HEK293T (cell line): ENCODE measurements at places on chromosomes 6 and 20.

DNA sequence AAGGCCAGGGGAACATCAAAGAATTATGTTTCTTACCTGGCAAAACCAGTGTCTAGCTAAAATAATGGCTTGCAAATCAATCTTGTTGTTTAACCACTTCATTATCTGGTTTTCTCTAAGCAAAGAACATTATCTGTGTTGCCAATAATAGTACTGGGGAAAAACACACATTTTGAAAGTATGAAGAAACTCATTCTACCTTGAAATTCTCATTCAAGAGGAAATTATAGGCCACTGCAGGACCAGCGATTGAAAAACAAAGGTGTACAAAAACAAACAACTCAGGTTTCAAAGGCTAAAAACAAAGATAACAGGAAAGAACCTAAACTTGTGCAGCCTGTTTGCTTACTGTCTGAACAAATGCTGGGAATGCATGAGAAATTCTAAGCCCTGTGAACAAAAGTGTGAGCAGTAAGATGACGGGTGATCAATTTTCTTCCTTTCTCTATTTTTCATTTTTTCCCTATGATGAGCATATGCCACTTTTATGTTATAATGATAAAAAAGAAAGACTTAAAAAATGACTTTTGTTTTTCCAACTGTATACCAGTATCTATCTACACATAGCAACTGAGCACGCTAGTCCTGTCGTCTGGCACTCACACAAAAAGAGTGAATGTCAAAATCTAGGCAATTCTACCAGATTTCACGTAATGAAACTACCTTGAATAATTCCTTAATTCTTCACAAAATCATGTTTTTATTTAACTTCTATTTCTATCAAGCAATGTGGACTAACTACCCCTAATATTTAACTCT lies 117.9 kb downstream of the SGK1 start:
- no peak for DNase-seq

DNA sequence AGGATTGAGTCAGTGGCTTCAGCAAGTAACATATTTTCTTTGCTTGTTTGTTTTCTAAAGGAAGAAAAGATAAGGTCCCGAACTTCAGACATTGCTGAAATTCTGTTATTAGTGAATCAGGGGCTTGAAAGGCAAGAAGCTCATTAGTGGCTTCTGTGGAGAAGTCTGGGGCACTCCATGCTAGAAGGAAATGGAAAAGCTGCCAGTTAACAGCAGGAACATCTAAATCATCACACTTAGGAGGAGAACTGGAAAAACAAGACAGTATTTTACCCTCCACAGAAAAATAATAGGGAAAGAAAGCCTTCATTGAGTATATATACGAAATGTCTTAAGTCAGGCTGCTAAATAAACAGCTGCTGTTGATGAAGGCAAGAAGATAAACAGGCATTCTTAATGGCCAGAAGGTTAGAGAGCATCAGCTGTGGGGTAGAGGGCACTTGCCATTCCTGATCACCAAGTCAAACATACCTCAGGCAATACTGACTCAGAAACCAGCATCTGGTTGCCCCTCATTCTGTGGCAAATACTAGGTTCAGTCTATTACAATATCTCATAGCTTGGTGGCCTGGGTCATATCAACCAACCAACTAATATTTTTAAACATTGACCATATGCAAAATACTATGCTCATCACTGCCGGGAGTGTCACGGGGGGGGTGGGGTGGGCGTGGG lies 143.2 kb upstream of the TENT5A start:
- DNase-seq: no peak

- DNase-seq: no peak
Measured at GRCh38 chr6:38150021-38150420, 330.5 kb downstream of the ZFAND3 start.

- no peak for DNase-seq
Measured at GRCh38 chr20:12241065-12241464, 323.4 kb downstream of the BTBD3 start.

GRCh38 chr6:76451926-76452709 lies 379.7 kb upstream of the IMPG1 start:
- DNase-seq: no peak

GRCh38 chr6:106300944-106301343 lies 24.6 kb downstream of the ATG5 start:
- no peak for DNase-seq

- no peak for DNase-seq
Measured at GRCh38 chr6:142551274-142551811, 249.5 kb downstream of the ADGRG6 start.

GRCh38 chr20:37280403-37280802 lies 9.1 kb upstream of the MANBAL start:
- no peak for DNase-seq

- DNase-seq: no peak
Measured at GRCh38 chr6:170542031-170542719, 10.9 kb downstream of the PSMB1 start.

DNA sequence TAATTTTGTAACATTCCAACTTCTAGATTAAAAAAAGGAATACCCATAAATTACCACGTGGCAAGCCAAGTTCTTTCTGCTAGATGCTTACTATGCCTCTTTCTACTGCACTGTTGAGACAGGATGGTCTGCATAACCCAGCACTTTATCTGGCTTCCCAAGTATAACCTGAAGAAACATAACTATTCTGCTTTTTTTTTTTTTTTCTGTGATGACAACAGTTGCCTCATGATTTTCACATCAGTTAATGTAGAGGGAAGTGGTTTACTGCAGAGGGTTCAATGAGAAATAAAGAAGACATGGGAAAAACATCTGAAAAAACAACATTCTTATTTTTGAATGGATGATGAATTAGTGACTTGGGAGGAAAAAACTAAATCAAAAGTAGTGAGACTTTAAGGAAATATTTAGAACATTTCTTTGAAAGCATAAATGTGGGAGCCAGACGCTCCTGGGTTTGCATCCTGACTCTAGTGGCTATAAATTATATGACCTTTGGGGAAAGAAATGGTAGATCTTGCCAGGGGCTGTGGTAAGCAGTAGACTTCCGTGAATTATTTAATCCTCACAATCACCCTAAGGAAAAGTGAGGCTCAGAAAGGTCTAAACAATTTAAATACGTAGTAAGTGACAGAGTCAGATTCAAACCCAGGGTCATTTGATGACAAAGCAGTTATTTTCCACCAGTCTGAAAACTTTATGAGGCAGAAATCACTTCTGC lies 230.7 kb downstream of the PHACTR1 start:
- DNase-seq: no peak

DNA sequence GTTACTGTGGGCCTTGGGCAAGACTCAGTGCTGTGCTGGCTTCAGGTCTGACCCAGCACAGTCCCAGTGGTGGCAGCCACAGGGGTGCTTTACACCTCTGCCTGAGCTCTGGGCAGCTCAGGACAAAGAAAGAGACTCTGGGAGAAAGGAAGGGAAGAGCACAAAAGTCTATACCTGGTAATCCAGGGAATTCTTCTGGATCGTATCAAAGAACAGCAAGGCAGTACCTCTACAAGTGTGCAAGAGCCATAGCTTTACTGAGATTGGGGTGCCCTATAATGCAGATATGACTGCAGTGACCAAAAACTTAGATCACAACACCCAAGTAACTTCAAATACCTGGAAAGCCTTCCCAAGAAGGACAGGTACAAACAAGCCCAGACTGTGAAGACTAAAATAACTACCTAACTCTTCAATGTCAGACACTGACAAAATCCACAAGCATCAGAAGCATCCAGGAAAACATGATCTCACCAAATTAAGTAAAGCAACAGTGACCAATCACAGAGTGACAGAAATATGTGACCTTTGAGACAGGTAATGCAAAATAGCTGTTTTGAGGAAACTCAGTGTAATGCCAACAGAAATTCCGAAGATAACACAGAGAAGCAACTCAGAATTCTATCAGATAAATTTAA lies 47.9 kb upstream of the LIN28B start:
- DNase-seq: no peak

- no peak for DNase-seq
Measured at GRCh38 chr6:169886631-169887227, 135.3 kb downstream of the ERMARD start.

DNA sequence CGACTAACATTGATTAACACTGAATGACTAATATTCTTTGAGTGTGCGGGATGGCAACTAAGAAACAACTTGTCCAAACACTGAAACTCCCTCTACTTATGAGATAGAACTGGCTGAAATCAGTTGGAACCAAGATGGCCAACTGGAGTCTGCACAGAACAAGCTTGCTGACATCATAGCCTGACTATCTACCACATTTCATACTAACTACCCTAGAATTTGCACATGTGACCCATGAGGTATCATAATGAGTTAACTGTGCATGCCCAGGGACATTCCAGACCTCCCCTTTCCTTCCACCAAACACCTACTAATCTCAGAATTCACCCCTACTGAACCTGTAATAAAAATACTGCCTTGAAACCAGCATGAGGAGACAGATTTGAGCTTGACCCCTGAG lies 43.2 kb downstream of the PHIP start:
- no peak for DNase-seq

- DNase-seq: no peak
Measured at GRCh38 chr6:148565321-148565926, 181.4 kb upstream of the UST start.

- DNase-seq: peak; percentile 51
Measured at GRCh38 chr6:158040051-158040803, 58.6 kb downstream of the SYNJ2 start.

GRCh38 chr6:124885171-124885570 lies 77.1 kb upstream of the RNF217 start:
- no peak for DNase-seq

DNA sequence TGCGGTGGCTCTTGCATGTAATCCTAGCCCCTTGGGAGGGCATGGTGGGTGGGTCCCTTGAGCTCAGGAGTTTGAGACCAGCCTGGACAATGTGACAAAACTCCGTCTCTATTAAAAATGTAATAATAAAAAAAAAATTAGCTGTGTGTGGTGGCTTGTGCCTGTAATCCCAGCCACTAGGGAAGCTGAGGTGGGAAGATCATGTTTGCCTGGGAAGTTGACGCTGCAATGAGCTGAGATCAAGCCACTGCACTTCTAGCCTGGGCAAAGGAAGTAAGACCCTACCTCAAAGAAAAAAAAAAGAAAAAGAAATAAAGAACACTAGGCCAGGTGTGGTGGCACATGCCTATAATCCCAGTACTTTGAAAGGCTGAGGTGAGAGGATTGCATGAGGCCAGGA lies 4.5 kb upstream of the SAMHD1 start:
- DNase-seq: no peak

DNA sequence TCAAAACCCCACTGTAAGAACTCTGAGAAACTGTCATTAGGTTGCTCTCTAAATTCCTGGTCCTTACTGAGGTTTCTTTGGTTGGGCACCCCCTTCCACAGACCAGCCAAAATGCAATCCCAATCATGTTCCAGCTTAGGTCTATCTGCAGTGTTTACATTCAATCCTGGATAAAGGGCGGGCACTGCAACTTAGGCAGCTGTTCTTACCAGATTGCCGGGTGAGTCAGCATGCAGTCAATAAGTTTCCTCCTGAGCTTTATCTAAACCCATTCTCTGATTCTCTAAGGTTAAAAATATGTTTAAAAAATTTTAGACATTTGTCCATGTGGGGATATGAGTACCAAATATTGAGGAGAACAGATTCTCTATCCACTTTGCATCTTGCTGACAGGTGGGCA lies 197.8 kb downstream of the HAO1 start:
- DNase-seq: no peak

DNA sequence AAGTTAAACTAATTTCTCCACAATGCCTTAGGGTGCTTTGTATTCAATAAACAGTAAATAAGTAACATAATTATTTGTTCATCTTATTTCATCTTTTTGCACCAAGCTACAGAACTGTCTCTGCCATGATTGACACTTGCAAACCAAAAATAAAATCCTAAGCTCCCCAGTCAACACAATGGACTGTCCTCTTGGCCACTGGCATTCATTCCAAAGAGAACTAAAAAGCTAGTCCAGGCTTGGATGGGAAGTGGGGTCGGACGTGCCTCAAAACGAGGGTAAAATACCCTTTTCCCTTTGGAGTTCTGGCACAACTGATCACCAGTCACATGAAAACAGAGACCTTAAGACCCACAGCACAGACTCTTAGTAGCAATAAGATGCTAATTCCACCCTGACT lies 66.4 kb upstream of the THBS2 start:
- DNase-seq: no peak

- DNase-seq: no peak
Measured at GRCh38 chr20:47124181-47124717, 229.6 kb downstream of the EYA2 start.

DNA sequence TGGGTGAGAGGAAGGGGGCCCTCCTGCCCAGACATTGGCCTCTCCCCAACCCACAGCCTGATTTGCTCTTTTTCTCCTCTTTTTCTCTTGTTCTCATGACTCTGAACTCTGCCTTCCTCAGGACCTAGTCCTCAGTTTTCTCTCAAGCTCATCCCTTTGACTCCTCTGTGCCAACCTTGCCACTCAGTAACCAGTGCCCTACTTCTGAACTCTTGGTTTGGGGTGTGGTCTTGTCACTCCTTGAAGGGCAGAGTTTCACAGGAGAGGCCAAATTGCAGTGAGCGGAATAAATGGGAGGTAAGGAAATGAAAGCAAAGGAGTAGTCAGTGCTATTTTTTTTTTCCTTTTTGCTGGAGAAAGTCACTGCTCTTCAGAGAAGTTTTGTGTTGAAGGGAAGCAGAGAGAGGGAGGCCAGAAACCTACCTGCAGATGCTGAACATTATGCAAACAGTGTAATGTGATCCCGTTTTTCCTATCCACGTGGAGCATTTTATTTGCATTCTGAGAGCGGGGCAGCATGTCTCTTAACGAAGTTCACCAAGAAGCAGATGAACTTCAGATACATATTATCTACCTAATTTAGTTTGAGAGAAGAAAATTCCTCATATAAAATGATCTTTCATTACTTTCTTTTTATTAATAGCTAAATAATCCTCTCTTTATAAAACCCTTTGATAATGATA lies 26.9 kb downstream of the CFAP61 start:
- DNase-seq: no peak

GRCh38 chr20:22414305-22414742 lies 170.0 kb downstream of the FOXA2 start:
- DNase-seq: no peak

GRCh38 chr20:35497780-35498189 lies 31.7 kb downstream of the C20orf173 start:
- DNase-seq: no peak

GRCh38 chr6:116066789-116067188 lies 6.1 kb upstream of the FRK start:
- no peak for DNase-seq

GRCh38 chr6:126380072-126380583 lies 40.2 kb downstream of the CENPW start:
- no peak for DNase-seq

- DNase-seq: no peak
Measured at GRCh38 chr6:55447891-55448290, 120.6 kb downstream of the GFRAL start.
